ENCODE measurements at places on chromosomes 16 and 17. TPM values are rescaled to one million over a fixed set of nuclear protein-coding genes. Genes with fewer than 3 reads are reported as not detected.
A peak's percentile ranks its signal among the peaks of the same experiment; 100 is the strongest.

- H3K27ac ChIP-seq: no peak overlapping the region
- H3K36me3 ChIP-seq: no peaks in the 10 kb centered on the region
- DNase-seq: no peak
- peaks cover 93% of the 10 kb centered on the region for H3K27me3 ChIP-seq
Observed at GRCh38 chr17:48211787-48212186, 104.2 kb downstream of the SNX11 start.

- H3K36me3 ChIP-seq: no peaks in the 10 kb centered on the region
- peak; percentile 40 for DNase-seq
- no peaks in the 10 kb centered on the region for H3K27me3 ChIP-seq
- H3K4me1 ChIP-seq: peaks cover 39% of the 10 kb centered on the region
- peak overlapping the region; percentile 77 for H3K4me3 ChIP-seq
Observed at GRCh38 chr16:74999609-75000480, 1.0 kb downstream of the ZNRF1 start.

The OTOP2 gene
- polyA plus RNA-seq: not detected

The CFAP52 gene
- polyA plus RNA-seq: 0.50 TPM

- H3K36me3 ChIP-seq: no peaks in the 10 kb centered on the region
- H3K27me3 ChIP-seq: no peaks in the 10 kb centered on the region
- no peak for DNase-seq
Observed at GRCh38 chr16:81478876-81479511, 34.4 kb downstream of the CMIP start.

DNA sequence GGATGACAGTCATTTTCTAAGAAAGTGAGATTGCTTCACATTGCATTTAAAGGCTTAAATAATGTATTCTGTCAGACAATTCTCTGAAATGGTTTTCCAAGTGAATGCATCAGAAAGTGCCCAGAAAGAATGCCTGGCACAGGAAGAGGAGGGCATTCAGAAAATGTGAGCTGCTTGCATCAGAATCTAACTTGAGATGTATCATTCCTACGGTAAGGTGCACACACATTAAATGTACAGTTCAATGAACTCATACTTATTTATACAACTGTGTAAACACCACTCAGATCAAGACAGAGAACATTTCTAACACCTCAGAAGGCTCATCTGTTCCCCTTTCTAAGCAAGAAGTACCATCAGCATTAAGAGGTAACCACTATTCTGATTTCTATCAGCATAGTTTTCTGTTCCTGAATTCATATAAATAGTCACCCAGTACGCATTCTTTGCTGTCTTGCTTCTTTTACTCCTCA lies 638.0 kb downstream of the MAF start:
- no peak overlapping the region for H3K4me3 ChIP-seq
- no peaks in the 10 kb centered on the region for H3K36me3 ChIP-seq
- no peaks in the 10 kb centered on the region for H3K27me3 ChIP-seq
- no peak overlapping the region for H3K27ac ChIP-seq

The ARHGAP23 gene
- 7.6 TPM for polyA plus RNA-seq

DNA sequence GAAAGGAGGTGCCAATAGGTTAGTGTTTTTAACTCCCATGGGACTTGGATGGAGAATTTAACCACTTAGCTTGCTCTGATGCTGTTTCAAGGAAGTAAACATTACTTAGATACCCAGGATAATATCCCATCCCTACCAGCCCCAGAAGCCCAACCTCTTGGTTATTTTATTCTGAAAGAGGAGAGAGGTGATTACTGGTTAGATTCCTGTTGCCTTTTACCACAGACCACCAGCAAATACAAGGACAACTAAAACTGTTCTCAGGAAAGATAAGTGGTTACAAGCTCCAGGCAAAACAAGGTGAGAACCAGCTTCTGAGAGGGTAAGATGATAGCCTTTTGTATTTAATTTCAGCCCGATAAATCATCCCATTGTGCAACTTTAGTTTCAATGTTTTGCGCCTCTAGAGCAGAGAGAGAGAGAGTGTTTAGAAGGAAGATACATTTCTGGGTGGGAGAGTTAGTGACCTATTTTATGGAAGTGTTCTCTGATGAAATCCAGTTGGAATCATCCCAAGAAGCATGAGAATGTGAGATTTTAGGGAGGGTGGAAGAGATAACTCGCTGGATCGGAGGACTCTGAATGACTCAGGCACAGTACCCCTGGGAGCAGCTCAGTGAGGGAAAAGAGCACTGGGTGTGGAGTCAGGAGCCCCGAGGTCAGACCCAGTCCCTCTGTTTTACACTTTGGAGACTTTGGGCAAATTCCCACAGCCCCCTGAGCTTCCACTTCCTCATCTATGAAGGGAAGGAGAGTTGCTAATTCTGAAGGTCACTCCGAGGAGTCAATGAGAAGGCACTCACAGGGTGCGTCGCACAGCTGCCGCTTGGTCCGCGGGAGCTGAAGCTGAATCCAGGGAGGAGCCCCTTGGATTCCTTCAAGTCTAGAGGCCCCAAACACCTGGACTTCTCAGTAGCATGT lies 12.1 kb downstream of the GLP2R start:
- no peaks in the 10 kb centered on the region for H3K27me3 ChIP-seq
- no peaks in the 10 kb centered on the region for H3K36me3 ChIP-seq
- DNase-seq: peak; percentile 97
- H3K4me1 ChIP-seq: no peaks in the 10 kb centered on the region
- no peak overlapping the region for H3K4me3 ChIP-seq

Measured in cardiac muscle cell (in vitro differentiated cells and primary cell).